ENCODE measurements at places on chromosomes 6 and 20.
A peak's percentile ranks its signal among the peaks of the same experiment; 100 is the strongest.

DNA sequence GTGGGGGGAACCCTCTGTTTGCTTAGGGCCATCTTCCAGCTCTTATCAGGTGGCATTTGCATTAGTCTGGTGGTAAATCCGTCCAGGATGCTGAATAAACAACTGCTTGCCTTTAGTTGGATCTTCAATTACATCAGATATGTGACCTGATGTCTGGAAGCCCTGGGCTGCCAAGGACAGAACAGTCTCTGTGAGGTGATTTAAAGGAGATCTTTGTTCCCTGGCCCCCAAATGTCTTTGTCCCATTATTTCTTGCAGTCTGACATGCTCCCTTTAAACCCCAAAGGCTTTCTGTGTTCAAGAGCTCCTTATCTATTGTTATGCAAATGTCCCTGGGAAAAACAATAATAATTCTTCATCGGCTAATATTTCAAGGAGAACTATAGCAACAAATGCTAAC lies 84.6 kb upstream of the SPTLC3 start:
- DNase-seq, result no peak

GRCh38 chr6:99187429-99187828 lies 162.0 kb downstream of the FAXC start:
- DNase-seq, result no peak

DNA sequence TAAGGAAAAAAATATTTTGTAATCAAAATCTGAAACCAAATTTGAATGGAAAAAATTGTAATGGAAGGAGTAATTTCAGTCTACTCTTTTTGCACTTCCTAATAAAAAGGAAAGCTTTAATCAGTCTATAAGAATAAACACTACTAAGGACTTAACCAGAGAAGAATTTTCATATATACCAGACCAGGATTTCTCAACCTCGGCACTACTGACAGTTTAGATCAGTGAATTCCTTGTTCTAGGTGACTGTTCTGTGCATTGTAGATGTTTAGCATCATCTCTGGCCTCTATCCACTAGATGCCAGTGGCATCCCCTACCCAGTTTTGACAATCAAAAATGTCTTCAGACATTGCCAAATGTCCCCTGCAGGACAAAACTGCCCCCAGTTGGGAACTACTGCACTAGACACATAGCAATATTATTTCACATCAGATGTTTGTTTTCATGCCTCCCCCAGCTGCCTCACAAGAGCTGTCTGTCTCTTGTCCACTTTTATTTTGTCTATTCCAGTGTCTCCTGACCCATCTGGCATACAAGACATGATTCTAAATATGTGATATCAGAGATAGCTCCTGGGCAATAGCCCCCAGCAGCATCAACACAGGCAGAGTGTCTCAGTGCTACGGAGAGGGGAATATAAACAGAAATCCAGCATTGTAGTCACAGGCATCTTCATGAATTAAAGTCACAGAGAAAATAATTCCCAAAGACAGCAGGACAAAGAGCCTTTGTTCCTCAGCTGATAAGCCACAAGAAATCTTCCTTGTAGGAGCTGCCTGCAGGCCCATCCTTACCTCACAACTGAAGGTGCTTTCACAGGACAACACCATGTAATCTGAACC lies 27.0 kb downstream of the DNAAF9 start:
- no peak for DNase-seq

DNA sequence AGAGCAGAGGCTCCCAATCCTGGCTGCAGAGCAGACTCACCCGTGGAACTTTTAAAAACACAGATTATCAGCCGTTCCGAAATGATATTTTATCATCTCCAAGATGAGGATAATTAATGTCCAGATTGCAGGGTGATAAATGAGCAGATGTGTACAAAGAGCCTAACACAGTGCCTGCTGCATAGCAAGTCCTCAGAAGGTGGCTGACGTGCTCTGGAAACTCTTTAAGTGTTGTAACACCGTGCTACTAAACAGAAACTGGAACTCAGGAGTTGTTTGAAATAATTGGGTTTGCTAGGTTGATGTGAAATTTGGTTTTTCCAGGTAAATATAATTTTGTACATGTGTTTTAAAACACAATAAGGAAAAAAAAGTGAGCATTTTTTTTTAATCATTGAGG lies 118.0 kb downstream of the ARMC2 start:
- DNase-seq, result no peak

DNA sequence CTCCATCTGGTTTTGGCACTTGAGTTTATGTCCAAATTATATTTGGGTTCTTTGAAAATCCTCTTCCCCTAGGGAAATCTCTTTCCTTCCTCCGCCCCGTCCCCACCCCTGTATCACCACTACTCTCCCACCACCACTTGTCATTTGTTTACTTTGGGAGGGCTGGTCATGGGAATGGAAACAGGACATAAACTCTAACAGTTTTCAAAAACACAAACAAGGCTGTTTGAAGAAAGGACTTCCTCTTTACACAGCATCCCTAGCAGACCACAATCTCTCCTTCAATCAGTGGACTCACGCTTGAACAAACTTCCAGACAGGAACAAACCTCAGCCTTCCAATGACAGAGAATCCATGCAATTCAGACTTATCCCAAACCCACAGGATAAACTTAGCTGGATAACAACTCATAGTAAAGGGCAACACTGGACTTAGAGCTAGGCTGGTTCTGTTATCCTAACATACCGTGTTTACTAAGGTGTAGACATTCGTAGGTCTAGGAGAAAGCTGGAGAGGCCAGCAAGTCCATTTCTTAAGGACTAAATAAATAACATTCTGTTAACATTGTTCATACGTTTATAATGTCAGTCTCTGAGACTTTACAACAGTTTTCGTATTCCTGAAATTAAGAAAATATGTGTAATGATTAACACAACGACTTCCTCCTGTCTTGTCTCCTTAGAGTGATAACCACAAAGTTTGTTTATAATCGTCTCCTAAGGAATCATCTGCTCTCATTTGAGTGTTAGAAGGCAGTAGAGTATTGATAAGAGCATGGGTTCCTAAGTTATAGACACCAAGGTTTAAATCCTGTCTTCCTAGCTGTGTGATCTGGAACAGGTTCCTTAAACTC lies 44.1 kb upstream of the CTAGE9 start:
- DNase-seq, result no peak

DNA sequence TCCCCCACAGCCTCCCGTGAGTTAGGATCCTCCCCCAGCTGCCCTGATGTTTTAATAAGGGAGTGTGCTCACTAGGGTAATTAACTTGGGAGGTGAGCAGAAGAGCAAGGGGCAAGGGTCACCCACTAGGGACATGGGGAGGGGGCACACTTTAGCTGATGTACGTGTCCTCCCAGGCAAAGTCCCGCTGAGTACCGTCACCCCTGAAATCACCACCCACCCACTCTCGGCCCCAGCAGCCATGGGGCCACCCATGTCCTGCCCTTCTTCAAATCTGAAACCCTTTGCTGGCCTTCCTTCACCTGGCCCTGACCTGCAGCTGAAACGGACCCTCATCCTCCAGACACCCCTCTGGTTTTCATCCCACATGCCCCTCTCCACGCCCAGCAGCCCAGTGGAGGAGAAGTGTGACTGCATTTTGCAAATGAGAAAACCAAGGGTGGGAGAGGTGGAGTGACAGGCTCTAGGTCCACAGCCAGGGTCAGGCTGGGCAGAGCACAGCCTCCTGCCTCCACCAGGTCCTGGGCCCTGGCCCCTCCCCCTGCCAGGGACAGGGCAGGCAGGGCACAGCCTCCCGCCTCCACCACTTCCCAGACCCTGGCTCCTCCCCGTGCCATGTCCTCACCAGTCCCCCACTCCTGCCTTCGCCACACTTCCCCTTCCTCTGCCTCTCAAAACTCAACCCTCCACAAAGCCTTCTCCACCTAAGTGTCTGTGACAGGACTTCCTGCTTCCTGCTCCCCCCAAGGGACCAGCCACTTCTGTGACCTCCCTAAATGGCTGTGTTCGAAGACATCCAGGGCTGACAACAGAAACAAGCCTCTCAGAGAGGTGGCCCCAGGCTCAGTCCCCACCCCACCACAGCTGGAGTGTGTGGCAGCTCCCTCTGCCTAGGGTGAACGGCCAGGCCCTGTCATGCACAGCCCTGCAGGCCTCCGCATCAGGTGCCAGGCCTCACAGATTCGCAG lies 15.1 kb downstream of the ACSS1 start:
- peak; percentile 62 for DNase-seq

GRCh38 chr6:89792881-89793280 lies 26.7 kb downstream of the MDN1 start:
- peak; percentile 26 for DNase-seq

DNA sequence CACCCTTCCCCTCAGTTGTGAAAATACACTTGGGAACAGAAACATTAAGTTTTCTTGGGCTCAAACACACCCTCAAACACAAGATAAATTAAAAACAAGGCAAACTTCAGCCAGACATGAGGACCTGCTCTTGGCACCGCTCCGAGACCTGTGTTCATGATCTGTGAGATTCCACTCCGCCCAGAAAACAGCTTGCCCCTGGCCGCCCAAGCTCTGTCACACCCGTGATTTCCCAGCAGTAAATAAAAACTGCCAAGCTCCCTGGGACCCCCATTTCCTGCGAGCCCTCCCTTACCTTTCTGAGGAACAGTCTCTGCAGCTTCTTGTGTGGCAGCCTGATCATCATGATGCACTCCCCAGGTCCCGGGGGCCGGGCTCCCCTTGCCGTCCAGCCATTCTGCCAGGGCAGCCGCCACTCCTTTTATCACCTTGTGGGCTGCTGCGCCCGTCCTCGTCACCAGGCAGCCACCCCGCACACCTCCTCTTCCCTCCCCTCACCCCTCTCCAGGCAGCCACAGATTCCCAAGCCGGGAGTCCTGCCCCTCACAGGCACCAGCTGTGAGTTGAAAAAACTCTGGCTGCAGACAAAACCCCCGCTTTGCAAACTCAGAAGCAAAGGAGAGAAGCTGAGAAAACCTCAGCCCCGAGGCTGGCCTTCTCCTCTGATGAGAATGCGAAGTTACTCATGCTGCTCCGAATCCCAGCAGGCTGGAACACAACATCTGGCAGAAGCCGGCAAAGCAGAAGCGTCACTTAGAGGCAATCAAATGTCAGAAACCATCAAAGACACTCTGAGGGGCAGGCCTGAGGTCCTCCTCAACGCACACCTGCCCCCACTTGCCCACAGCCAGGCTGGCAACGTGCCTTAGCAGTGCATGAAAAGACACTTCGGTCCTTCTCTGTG lies 130.4 kb upstream of the RPS6KA2 start:
- no peak for DNase-seq

DNA sequence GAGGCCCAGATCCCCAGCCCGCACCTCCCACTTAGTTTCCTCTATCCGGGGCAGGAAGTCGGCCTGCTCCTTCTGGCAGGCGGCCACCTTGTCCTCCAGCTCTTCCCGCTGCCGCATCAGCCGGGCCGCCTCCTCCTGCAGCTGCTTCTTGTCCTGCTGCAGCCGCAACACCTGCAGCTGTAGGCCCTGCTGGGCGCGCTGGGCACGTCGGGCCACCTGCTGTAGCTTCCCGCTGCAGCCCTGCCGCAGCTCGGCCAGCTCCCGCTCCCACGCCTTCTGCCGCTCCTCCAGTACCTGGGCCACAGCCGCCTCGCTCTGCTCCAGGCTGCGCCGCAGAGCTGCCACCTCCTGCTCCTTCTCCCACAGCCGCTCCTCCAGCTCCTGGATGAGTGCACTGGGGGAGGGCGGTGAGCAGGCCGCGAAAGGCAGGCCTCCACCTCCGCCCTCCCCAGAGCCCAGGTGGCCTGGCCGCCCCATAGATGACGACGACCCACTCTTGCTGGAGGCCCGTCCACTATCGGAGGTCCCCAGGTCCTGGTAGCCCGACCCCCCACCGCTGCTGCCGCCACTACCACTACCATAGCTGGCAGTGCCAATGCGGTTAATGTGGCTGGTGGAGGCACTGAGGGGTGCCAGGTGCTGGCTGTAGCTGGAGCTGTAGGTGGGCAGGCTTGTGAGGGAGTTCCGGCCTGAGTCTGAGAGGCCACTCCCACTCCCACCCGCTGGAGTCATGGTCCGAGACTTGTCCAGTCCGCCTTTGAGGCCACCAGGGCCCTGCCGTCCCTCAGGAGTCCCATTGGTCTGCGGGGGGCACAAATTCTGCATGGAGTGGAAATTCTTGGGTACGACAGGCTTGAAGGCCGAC lies 6.0 kb upstream of the FASTKD5 start:
- DNase-seq, result no peak

Measured in CD4-positive, alpha-beta T cell treated with Interleukin-17A for 1 hour (primary cell).